ENCODE measurements at places on chromosomes 12 and 14.

DNA sequence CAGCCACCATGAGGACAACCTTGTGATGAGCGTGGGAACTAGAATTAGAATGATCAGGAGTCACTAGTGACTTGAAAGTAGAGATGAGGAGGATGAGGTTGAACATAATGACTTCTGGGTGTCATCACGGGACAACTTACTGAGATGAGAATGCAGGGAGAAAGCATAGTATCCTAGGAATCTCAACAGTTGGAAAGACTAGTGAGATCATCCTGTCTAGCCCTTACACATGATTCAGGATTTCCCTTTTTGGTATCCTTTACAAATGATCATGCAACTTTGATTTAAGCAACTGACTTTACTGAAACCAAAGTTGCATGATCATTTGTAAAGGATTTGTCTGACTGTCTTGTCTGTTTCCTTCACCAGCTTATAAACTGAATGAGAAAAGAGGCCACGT, 51.8 kb upstream of the HIF1A start:
- H3K27me3 ChIP-seq, result no peaks in the 10 kb centered on the region
- peaks cover 5% of the 10 kb centered on the region for H3K4me1 ChIP-seq
- no peak overlapping the region for H3K27ac ChIP-seq
- H3K36me3 ChIP-seq, result peaks cover 2% of the 10 kb centered on the region
- no peak for DNase-seq

- H3K27me3 ChIP-seq, result no peaks in the 10 kb centered on the region
- H3K4me3 ChIP-seq, result no peak overlapping the region
- H3K27ac ChIP-seq, result no peak overlapping the region
- peaks cover 48% of the 10 kb centered on the region for H3K4me1 ChIP-seq
These were observed 1.9 kb upstream of the LLPH start for GRCh38 chr12:66132408-66132807.

DNA sequence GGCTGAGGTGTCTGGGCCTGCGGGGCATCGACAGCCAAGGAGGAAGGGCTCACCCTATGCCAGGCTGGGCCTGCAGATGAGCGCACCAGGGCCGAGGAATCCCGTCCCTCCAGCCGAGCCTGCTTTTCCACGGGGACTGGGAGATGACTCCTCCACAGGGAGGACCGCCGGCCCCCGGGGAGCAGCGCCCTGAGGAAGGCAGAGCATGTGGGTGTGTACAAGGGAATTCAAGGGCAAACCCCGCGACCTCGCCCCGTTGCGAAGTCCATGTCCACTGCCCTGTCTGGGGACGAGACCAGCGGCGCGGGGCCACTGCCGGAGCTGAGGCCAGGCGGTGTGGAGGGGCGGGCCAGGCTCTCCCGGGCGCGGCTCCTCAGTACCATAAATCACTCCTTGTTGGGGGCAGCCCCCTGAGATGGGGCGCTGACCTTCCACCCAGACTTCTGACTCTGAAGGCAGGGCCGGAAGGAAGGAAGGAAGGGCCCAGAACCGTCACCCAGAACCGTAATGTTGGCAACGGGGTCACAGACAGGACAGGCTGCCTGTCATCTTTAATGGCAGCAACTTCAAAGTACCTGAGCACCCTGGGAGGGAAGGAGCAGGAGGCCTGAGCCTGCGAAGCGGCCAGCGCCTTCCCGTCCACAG, 52.5 kb downstream of the RNF34 start:
- DNase-seq, result no peak
- H3K27me3 ChIP-seq, result no peaks in the 10 kb centered on the region
- no peak overlapping the region for H3K4me3 ChIP-seq

DNA sequence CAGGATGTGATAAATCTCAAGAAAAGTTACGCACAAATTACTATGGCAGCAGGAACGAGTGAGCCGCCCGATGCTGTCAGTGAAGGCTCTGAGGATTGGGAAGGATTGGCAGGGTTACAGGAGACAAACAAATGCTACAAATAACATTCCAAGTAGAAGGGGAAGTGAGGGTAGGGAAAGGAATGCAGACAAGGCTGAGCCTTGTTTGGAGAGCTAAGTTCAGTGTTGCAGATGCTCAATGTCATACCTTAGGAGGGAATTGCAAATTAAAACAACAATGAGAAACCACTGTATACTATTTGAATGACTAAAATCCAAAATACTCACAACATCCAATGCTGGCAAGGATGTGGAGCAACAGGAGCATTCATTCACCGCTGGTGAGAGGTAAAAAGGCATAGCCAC, 1.3 kb downstream of the CLEC9A start:
- peaks cover 21% of the 10 kb centered on the region for H3K27me3 ChIP-seq
- peaks cover 1% of the 10 kb centered on the region for H3K4me1 ChIP-seq
- no peak overlapping the region for H3K4me3 ChIP-seq
- H3K36me3 ChIP-seq, result no peaks in the 10 kb centered on the region

DNA sequence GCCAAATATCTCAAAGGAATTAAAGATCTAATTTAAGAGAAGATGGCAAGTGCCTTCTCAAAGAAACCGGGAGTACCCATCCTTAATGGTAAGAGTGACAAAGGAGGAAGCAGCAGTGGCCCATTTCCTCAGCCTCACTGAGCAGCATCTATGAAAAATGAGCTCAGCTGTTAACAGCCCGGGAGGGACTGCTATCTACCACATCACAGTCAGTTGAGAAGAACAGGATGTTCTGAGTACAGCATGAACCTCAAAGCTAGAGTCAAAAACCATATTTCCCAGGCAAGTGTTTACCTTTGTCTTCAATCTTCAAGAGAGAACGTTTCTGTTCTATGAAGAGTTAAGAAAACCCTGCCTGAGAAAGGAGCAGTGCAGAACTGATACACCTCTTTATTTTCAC, 115.0 kb downstream of the BTG1 start:
- peaks cover 63% of the 10 kb centered on the region for H3K4me1 ChIP-seq
- no peaks in the 10 kb centered on the region for H3K27me3 ChIP-seq
- peaks cover 22% of the 10 kb centered on the region for H3K36me3 ChIP-seq
- DNase-seq, result peak; percentile 82
- H3K27ac ChIP-seq, result peak overlapping the region; percentile 92

DNA sequence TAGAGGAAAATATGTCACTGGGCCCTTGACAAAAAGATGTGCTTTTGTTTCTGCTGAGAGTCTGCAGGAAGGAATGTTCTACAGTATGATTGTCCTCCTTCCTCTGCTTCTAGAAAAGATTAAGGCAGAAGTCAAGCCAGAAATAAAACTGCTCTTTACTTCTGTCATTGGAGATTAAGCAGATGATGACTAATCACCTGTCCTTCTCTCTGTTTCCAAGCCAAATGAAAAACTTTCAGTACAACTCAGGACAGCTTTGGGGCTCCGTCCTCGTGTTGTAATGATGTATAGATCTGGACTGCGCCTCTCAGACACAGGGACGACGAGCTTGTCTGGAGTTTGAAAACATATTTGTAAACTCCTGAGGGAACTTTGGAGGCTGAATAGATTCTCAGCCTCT, 159.3 kb downstream of the DYRK2 start:
- no peak overlapping the region for H3K27ac ChIP-seq
- H3K27me3 ChIP-seq, result no peaks in the 10 kb centered on the region
- no peak overlapping the region for H3K4me3 ChIP-seq

DNA sequence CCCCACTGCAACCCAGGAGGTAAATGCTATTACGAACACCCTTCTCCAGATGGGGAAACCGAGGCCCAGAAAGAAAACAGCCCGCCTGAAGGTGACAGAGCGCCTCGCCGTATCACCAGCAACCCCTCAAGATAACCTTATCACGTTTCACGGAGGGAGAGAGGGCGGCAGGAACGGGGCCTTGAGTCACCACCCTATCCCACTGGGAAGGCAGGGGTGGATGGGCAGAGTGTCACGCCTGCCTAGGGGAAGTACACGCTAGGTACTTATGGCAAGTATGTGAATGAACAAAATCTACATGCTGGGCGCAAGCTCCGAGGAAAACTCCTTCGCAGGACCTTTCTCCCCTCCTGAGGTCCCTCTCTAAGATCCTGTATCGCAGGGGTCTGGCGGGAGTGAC, 17.8 kb downstream of the NCOR2 start:
- DNase-seq, result no peak
- no peak overlapping the region for H3K27ac ChIP-seq
- H3K36me3 ChIP-seq, result peaks cover 5% of the 10 kb centered on the region
- no peak overlapping the region for H3K4me3 ChIP-seq
- H3K27me3 ChIP-seq, result peaks cover 4% of the 10 kb centered on the region
